ENCODE measurements at places on chromosomes 11 and 22.

GRCh38 chr11:75503531-75504099 lies 22.1 kb downstream of the GDPD5 start:
- no peak for DNase-seq

DNA sequence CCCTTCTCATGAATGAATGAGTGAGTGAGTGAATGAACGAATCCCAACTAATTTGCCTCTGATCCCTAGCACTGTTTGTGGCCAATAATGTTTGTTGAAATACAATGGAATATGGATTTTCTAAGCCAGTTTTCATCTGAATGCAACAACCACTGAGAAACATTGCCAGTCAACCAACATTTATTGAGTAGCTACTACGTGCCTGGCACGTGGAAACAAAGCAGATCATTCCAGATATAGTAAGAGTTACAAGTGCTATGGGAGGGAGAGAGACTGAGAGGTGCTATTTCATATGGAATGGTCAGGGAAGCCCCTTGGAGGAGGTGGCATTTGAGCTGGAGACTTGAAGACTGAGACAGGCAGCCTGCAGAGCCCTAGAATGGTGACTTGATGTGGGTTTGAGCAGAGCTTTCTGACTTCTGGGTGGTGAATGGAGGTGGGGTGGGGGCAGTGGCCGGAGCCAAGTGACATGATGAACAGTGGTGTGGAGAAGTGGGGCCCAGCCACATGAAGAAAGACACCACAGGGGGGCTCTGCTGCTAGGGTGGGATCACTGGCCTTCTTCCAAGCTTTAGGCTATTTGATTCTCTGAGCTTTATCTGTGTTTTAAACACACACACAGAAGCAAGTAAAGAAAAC lies 35.1 kb upstream of the SMTN start:
- DNase-seq = no peak

DNA sequence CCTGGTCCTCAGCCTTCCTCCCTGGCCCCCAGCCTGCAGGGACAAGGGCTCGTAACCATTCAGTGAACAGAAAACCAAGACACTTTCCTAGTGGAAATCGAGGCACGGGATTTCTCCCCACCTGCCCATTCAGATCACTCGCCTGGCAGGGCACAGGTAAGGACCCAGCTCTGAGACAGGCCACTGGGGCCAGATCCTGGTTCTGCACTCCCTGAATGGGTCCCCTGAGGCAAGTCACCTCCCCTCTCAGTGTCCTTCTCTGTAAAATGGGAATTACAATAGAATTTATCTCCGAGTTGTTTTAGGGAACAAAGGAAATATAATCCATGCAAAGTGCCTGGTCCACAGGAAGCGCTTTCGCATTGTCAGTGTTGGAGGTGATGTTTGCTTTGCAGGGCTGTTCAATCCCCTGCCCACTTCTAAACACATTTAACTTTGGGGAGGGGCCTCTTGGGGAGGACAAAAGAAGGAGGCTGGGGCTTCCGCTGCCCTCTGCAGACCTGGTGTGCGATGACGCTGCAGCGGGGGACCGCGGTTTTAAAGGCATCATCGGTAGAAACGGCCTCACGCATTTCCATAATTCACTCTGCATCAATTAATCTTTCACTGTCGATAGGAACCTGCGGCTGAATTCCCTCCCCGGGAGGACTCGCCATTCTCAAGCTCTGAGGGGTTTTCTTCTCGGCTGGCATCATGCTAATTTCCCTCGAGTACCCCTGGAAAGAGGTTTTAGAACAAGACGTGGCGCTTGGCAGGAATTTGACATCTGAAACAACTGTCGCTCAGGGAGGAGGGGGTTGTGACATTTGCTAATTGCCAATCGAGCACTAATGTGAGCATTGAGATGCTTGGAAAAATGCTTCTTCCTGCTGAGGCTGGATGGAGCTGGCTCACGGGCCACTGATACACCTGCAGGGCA lies 70.4 kb upstream of the FGF3 start:
- no peak for DNase-seq

- peak; percentile 68 for DNase-seq
Observed at GRCh38 chr11:115334932-115335788, 169.1 kb downstream of the CADM1 start.

GRCh38 chr22:39080052-39080762 lies 3.1 kb downstream of the APOBEC3G start:
- no peak for DNase-seq

GRCh38 chr22:38869663-38870062 lies 2.4 kb downstream of the CBX6 start:
- DNase-seq = no peak

GRCh38 chr11:43269254-43269918 lies 42.4 kb upstream of the API5 start:
- no peak for DNase-seq

DNA sequence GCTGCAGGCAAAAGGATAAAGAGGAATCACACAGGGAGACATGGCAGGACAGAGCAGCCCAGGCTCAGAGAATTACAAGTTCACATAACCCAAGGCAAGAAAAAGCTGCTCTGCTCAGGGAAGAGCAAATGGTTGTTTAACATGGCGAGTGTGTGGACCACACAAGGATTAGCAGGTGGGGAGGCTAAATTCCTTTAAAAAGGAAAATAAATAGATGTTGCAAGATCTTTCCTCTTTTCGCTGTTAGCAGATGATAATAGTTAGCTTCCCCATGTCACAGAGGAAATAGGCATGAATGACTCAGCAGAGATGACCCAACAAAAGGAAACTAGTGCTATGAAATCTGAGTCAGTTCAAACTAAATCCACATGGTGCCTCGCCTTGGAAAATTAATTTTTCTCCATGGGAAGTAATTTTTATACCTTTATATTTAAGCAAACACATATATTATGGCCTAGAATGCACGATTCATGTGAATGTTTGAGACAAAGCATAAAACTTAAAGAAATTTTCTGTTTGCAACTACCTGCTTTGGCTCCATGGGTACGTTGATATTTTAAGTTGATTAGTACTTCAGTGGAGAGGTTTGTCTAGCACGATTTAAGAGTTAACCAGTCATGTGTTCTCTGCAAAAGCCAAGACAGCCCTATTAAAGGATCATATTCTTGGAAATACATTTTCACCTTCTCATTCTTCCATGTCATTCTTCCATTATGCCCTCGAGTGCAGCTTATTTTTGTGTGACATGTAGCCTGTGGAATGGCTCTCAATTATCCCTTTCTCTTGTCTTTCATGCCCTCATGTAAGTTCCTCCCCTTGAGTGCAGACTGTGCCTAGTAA lies 38.5 kb upstream of the FJX1 start:
- peak; percentile 96 for DNase-seq

DNA sequence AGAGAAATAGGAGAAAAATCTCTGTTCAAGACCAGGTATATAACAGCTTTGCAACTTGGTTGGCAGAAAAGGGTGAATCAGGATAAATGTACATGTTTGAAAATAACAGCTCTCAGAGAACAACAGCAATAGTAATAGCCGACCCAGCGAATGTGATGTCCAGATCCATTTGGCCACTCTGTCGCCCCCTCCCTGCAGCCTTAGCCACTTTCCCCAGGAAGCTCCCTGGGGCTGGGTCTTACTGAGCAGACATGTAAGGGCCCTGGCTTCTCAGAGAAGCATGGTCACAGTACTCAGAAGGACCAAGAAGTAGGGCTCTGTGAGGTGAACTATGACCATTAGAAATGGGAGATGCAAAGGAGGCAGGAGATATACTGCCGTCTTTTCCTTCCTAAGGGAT lies 154.1 kb upstream of the SNX19 start:
- DNase-seq = no peak

GRCh38 chr11:67022961-67023956 lies at the start of gene SYT12:
Gene SYT12 (plus strand): TSS chr11:67023134. CDS start chr11:67030145, 7,011 bp downstream.
- peak; percentile 56 for DNase-seq

- no peak for DNase-seq
Observed at GRCh38 chr11:64790205-64791095, 12.1 kb upstream of the SF1 start.

- DNase-seq = no peak
Observed at GRCh38 chr11:61154528-61154927, 6.7 kb downstream of the VPS37C start.

DNA sequence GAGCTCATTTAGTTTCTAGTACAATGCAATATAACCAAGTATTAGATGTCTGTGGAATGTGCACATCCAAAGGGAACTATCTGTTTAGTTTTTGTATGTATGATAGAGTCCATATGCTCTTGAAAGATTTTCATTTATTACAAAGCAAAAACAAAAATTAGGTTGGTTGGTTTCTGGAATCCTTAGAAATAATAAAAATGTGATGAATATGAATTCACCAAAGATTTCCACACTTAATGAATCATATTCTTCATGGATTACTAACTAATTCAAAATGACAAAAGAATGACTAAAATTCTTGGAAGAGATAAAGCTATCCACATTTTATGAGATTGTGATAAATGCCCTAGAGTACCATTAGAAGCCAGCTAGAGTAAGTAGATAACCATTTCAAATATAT lies 261.1 kb downstream of the SBF2 start:
- DNase-seq = peak; percentile 40

- no peak for DNase-seq
Observed at GRCh38 chr22:37060801-37061610, 9.5 kb downstream of the KCTD17 start.

DNA sequence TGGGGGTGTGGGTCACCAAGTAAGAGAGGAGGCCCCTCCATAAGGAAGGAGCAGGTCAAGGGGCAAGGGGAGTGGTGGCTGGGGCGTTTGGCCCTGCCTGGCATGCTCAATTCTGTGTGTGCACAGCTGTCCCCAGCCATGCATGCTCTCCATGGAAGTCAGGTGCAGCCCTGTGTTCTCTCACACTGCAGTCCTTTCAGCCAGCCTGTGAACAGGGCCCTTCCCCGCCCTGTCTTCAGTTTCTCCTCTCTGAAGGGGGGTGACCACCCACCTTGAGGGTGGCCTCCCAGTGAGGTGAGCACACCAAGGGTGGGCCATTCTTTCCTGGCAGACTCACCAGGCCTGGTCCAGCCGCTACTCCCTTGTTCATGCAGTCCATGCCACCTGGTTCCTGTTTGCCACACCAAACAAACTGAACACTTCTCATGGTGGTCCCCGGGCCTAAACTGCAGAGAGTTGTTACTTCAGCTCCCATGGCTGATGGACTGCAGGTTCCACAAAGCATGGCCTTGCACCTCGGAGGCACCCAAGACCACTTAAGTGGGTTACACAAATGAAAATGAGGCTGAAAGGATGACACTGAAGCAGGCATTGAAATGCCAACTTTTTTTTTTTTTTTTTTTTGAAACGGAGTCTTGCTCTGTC lies 1.7 kb upstream of the CHCHD10 start:
- no peak for DNase-seq

GRCh38 chr22:28425211-28425610 lies 254.4 kb downstream of the TTC28 start:
- DNase-seq = no peak

DNA sequence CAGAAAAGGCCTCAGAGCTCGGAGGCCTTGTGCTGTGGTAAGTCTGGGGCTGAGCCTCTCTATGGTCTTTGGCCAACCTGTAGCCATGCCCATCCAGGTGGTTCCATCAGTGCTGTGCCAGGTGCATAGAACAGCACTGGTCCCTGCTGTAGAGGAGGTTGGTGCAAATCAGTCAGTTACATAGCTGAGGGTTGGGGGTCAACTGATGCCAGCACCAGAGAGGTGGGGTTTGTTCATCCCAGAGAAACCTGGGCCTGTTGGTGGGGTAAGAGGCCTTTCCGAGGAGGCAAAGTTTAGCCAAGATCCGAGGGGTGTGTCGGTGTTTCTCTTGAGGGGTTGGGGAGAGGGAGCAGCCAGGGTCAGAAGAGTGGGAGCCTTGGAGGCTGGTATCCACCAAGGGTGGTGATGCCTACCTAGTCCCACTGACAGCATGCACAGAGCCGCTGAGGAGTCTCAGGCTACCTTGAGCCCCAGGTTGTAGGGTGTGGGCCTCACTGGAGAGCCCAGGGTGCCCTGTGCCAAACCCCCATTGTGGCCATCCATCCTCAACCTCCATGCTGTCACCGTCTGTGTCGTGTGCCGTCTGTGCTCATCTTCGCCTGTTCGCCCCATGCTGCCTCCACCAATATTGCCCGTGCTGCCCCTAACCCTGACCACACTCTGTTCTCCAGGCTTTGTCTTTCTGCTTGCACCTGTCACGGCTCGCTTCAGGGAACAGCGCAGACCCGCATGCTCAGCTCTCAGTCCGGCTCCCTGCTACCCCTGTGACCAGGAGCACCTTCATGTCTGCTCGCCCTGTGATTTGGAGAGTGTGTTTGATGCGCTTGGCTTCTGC lies 78.7 kb upstream of the SUSD2 start:
- DNase-seq = no peak

- peak; percentile 47 for DNase-seq
Observed at GRCh38 chr22:46845296-46846149, 83.1 kb downstream of the TBC1D22A start.

- no peak for DNase-seq
Observed at GRCh38 chr11:17934194-17934593, 78.7 kb downstream of the SERGEF start.

DNA sequence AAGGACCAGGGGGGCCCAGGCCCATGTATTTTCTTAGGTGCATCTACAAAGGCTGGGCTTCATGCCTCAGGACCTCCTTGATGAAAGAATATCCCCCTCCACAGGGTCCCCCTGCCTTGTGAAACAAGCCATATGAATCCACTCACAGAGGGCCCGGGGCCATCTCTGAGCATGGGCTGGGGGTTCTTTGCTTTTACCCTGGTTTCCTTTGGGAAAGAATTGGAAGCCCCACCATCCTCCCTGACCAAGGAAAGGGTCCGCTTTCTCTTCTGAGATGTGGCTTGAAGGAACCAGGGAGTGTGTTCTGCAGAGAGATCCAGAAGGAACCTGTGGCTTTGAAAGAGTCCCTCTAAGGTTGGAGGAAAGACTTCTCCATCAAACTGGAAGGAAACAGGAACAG lies 9.2 kb upstream of the ANO1 start:
- DNase-seq = no peak

DNA sequence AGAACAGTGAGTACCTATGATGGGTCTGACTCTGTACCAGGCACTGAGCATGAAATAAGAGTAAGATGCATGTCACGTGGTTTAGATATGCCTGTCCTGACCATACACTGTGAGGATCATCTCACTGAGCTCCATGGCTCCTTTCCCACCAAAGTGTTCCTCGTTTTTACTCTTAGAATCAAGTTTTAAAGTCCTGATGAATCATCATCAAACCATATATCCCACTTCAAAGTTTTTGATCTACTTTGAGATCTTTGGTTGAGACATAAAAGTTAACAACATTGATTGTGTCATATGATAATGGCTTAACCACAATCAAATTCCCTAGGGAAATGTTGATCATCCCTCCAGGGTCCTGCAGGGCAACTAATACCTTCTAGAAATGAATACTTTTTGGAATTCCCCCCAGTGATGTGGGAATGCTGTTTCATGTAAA lies 12.8 kb downstream of the ETS1 start:
- DNase-seq = no peak

- DNase-seq = no peak
Observed at GRCh38 chr11:134666273-134667174, 254.5 kb upstream of the B3GAT1 start.

- DNase-seq = no peak
Observed at GRCh38 chr11:46902694-46903093, 15.7 kb downstream of the LRP4 start.

Measured in adipocyte (in vitro differentiated cells).